ENCODE measurements at places on chromosomes 2 and 18.

DNA sequence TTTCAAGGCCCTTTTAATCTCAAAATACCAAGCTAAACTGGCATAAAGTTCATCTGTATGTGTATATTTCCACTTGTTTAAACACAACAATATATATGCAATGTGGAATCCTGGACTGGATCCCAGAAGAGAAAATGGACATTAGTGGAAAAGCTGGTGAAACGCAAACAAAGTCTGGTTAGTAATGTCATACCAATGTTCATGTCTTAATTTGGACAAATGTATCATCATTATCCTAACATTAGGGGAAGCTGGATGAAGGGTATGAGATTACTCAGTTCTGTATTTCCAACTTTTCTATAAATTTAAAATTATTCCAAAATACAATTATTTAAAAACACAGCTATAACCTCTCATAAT is 3.8 kb downstream of the SP3 start:
- H3K4me1 ChIP-seq = peaks cover 22% of the 10 kb centered on the region
- no peaks in the 10 kb centered on the region for H3K36me3 ChIP-seq
- no peak overlapping the region for H3K27ac ChIP-seq
- H3K4me3 ChIP-seq = peak overlapping the region; percentile 88
- no peak for DNase-seq

- H3K27ac ChIP-seq = peak overlapping the region; percentile 34
- no peaks in the 10 kb centered on the region for H3K27me3 ChIP-seq
- H3K36me3 ChIP-seq = no peaks in the 10 kb centered on the region
These were observed 108.8 kb downstream of the TMEM163 start for GRCh38 chr2:134609924-134610513.

GRCh38 chr2:14828223-14828622 is 195.7 kb downstream of the LRATD1 start:
- H3K27ac ChIP-seq = no peak overlapping the region
- no peaks in the 10 kb centered on the region for H3K36me3 ChIP-seq
- DNase-seq = no peak
- no peak overlapping the region for H3K4me3 ChIP-seq

DNA sequence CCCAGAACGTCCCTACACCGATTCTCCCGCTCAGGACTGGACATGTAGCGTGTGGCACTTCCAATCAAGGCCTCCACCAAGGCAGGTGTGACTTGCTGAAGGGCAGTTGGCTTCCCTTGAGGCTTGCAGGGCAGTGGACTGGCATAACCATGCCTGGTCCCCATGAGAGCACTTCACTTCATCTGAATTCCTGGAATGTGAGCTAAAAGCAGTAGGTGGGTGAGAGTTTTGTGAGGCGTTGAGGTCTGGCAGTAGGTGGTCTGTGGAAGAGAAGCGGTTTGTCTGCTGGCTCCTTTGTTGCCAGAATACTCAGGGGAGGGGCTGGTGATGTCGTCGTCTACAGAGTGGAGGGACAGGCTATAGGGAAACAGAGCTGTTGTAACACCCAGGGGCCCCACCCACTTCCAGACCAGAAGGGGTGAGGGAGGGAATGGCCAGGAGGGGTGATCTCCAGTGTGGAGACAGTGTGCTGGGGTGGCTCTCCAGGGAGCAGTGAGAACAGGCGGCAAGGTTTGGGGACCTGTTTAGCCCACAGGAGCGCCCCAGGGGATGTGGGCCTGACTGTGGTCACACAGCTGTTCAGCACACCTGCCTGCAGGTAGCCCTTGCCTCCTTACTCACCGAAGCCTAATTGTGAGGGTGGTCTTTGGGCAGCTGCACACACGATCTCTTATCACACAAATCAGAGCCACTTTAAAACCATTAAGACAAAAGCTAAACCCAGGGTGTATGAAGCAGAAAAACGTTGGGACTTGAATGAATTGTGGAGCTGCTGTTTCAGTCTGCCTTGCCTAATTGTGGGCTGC is 21.5 kb upstream of the ALKAL2 start:
- no peak overlapping the region for H3K4me3 ChIP-seq
- no peaks in the 10 kb centered on the region for H3K36me3 ChIP-seq
- H3K27ac ChIP-seq = no peak overlapping the region
- H3K4me1 ChIP-seq = no peaks in the 10 kb centered on the region

- H3K36me3 ChIP-seq = peaks cover 4% of the 10 kb centered on the region
- no peaks in the 10 kb centered on the region for H3K4me1 ChIP-seq
- no peaks in the 10 kb centered on the region for H3K27me3 ChIP-seq
- H3K27ac ChIP-seq = no peak overlapping the region
These were observed 19.0 kb downstream of the DNPEP start for GRCh38 chr2:219368690-219369191.

- H3K4me1 ChIP-seq = peaks cover 4% of the 10 kb centered on the region
- H3K4me3 ChIP-seq = no peak overlapping the region
- H3K27ac ChIP-seq = no peak overlapping the region
- H3K36me3 ChIP-seq = no peaks in the 10 kb centered on the region
- no peaks in the 10 kb centered on the region for H3K27me3 ChIP-seq
- no peak for DNase-seq
These were observed 533.5 kb downstream of the PARD3B start for GRCh38 chr2:205078762-205079161.

GRCh38 chr2:104434318-104434792 is 419.6 kb upstream of the POU3F3 start:
- H3K27me3 ChIP-seq = no peaks in the 10 kb centered on the region
- no peak overlapping the region for H3K27ac ChIP-seq
- H3K36me3 ChIP-seq = no peaks in the 10 kb centered on the region
- peak; percentile 47 for DNase-seq

- H3K27ac ChIP-seq = no peak overlapping the region
- H3K4me1 ChIP-seq = no peaks in the 10 kb centered on the region
- no peak for DNase-seq
These were observed 92.5 kb upstream of the NCK2 start for GRCh38 chr2:105652014-105652796.

- no peaks in the 10 kb centered on the region for H3K27me3 ChIP-seq
- H3K27ac ChIP-seq = no peak overlapping the region
- H3K4me3 ChIP-seq = no peak overlapping the region
- H3K36me3 ChIP-seq = no peaks in the 10 kb centered on the region
These were observed 206.0 kb downstream of the AGPS start for GRCh38 chr2:177598326-177599138.

- no peak for DNase-seq
- no peak overlapping the region for H3K4me3 ChIP-seq
- H3K27ac ChIP-seq = no peak overlapping the region
- H3K4me1 ChIP-seq = no peaks in the 10 kb centered on the region
These were observed 3.6 kb downstream of the PDE11A start for GRCh38 chr2:178068823-178069454.

- H3K27me3 ChIP-seq = peaks cover 5% of the 10 kb centered on the region
- H3K4me1 ChIP-seq = no peaks in the 10 kb centered on the region
- no peak overlapping the region for H3K27ac ChIP-seq
- H3K36me3 ChIP-seq = no peaks in the 10 kb centered on the region
- no peak overlapping the region for H3K4me3 ChIP-seq
These were observed 92.0 kb downstream of the CMPK2 start for GRCh38 chr2:6773694-6774044.

- H3K4me1 ChIP-seq = no peaks in the 10 kb centered on the region
- H3K36me3 ChIP-seq = no peaks in the 10 kb centered on the region
- no peaks in the 10 kb centered on the region for H3K27me3 ChIP-seq
- H3K4me3 ChIP-seq = no peak overlapping the region
- no peak for DNase-seq
These were observed 371.8 kb downstream of the EPHA4 start for GRCh38 chr2:221200184-221200839.

DNA sequence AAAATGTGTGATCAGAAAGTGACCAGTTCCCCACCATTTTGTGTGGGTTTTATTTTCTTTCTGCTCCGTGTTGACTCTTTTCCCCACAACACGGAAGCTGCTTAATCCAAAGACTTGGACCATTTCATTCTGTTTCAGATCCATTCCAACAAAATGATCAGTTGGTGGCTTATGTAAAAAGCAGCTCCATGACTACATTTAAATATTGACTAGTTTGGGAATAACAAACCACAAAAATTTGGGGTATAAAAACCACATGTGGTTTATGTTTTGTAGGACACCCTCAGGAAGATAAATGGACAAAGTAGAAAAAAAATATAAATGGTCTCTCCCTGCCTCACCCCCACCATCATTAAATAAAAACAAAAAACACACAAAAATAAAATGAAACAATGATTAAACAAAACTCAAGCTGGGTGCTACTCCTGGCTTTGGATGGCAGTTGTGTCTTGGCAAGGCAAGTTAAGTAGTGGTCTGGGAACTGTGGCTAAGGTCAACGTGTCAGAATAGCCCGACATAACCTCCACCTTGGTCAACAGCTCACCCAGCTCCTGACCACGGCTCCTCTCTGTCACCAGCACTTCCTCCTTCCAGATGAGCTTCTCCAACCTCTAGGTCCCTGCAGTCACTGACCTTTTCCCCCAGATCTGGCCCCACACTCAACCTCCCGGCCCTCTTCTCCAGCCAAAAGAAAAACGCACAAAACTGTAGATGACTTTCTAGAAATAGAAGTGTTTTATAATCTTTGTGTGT is 12.8 kb upstream of the WIPF1 start:
- no peak for DNase-seq
- no peak overlapping the region for H3K27ac ChIP-seq
- H3K4me3 ChIP-seq = no peak overlapping the region
- H3K4me1 ChIP-seq = peaks cover 7% of the 10 kb centered on the region

- no peak overlapping the region for H3K4me3 ChIP-seq
- no peaks in the 10 kb centered on the region for H3K36me3 ChIP-seq
- no peaks in the 10 kb centered on the region for H3K27me3 ChIP-seq
- no peaks in the 10 kb centered on the region for H3K4me1 ChIP-seq
- DNase-seq = no peak
These were observed 176.3 kb downstream of the AGPS start for GRCh38 chr2:177568893-177569292.

DNA sequence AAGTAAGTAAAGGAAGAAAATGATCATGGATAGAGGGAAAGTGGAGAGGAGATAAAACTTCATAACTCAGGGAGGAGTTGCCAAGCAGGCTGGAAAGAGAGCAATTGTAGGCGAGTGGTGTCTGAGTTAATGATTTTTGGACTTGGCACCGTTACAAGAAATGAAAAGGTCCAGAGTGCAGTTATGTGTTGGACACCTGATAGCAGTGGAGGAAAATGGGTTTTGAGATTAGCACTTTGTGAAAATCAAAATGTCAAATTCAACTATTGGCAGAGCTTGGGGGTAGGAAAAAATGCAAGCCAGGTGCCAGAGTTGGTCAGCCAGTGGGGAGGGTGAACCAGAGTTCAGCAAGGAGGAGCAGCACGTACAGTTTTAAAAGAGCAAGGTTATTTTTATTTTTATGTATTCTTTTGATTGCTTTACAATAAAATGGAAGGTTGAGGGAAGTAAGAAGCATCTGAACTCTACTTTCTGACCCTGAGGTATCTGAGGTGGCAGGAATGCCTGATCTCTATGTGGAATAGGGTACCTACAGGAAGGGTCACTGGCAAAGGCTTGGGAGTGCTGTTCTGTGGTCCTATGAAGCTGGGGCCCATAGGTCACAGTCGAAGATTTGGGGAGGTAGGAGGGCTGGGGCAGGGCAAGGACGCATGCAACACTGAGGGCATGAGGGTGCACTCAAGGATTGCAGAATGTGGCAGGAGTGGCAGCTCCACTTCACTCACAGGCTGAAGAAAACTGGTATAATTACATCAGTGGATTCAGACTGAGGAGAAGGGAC is 127.5 kb downstream of the CD8B2 start:
- H3K4me1 ChIP-seq = no peaks in the 10 kb centered on the region
- no peak overlapping the region for H3K27ac ChIP-seq
- no peak overlapping the region for H3K4me3 ChIP-seq
- no peaks in the 10 kb centered on the region for H3K27me3 ChIP-seq
- H3K36me3 ChIP-seq = no peaks in the 10 kb centered on the region

DNA sequence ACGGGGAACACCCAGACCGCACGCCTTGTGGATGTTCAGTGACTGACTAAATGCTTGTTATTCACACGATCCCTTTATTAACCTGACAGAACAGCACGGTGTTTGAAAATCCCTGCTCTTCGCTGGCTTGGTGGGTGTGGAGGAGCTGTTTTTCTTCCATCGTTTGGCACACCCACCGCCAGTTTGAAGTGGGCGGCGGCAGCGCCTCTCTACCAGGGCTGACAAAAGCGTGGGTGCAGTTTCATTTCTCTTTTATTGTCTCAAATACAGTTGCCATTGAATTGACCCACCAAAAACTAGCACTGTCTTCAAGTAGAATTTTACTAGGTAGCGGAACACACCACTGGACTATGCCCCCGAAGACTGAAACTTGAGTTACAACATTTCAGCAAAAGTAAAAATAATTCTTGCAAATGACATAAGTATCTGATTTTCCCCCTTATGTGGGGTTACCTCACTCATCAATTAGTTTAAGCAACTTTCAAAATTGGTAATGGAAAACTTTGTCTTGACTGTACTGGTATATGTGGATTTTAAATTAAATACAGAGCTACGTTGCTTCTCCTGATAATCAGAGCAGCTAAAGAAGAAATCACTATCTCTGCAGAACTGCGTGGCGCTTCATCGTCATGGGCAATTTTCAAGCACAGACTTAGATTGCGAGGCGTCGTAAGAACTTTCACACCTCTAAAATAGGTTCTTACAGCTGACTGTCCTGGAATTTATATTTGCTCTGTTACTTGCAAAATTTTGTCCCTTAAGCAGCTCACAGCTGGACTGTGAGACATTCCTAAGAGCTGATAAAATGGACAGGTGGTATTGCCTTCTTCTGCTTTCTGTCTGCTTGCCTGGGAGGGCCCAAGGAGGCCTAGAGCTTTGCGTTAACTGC is 60.9 kb downstream of the LDLRAD4 start:
- H3K27me3 ChIP-seq = no peaks in the 10 kb centered on the region
- H3K4me3 ChIP-seq = no peak overlapping the region

DNA sequence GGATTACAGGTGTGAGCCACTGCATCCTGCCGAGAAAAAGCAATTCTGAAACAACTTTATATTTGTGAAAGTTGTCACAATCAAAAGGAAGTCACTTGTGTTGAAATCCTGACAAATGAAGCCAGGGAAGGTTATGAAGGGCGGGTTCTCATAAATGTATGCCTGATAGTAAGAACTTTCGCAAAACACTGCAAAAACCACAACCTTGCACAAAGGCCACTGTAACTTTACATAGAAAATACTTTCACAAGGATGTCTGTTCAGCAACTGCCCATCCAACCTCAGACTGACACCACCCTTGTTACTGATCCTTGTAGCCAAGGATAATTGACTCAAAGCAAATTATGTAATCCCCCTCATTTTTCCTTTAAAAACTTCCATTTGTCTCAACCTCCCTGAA is 90.6 kb downstream of the SLC4A3 start:
- no peak for DNase-seq
- no peaks in the 10 kb centered on the region for H3K27me3 ChIP-seq
- H3K27ac ChIP-seq = no peak overlapping the region
- H3K36me3 ChIP-seq = no peaks in the 10 kb centered on the region
- no peak overlapping the region for H3K4me3 ChIP-seq
